ENCODE measurements at places on chromosomes 4 and X.

GRCh38 chr4:89368861-89369260, 61.3 kb upstream of the GPRIN3 start:
- no peak for DNase-seq

- no peak for DNase-seq
These were observed 10.5 kb upstream of the KLHL5 start for GRCh38 chr4:39051492-39051891.

- DNase-seq = no peak
These were observed 38.6 kb downstream of the TRPC5 start for GRCh38 chrX:112043997-112044396.

- no peak for DNase-seq
These were observed 1418.4 kb downstream of the PCDH18 start for GRCh38 chr4:136113921-136114320.

GRCh38 chr4:54498661-54499111, 159.1 kb upstream of the KIT start:
- no peak for DNase-seq
